ENCODE measurements at places on chromosomes 1 and 21. TPM values are rescaled to one million over a fixed set of nuclear protein-coding genes. Genes with fewer than 3 reads are reported as not detected.
A peak's percentile ranks its signal among the peaks of the same experiment; 100 is the strongest.

GRCh38 chr1:172533513-172534151 is 682 bp downstream of the SUCO start:
- peak; percentile 56 for DNase-seq

The ASTN1 gene
- 1.6 TPM for polyA plus RNA-seq

DNA sequence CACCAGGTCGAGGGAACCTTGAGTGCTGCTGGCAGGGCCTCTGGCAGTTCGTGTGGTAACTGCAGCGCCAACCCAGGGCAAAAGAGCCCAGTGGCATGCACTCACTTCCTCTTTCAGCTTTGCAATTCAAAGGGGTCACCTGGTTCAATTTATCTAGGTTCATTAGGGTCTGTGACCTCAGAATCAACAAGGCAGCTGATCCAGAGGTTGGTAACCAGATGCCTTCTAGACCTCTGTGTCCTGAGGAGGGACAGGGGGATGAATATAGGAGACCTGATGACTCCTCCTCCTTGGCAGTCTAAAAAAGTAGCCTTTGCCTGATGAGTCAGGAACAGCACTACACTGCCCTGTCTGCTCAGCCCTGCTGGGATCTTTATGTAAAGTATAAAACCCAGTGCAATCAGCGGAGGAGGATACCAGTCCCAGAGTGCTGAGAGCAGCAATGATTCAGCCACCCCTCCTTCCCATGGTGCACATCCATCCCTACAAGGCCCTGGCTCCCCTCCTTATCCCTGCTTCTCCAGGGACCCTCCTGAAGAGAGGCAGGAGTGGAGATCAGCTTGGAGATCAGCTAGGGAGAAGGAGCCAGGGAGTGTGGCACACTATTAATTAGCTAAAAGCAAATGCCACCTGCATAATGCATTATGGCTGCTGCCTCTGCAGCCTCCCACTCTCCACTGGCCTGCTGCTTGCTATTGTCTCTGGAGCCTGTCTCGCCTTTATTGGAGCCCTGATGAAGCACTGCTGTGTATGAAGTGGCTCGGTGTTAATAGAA is 11.2 kb upstream of the FMOD start:
- no peak for DNase-seq

GRCh38 chr1:30721812-30722537 is 1.4 kb downstream of the MATN1 start:
- no peak for DNase-seq

DNA sequence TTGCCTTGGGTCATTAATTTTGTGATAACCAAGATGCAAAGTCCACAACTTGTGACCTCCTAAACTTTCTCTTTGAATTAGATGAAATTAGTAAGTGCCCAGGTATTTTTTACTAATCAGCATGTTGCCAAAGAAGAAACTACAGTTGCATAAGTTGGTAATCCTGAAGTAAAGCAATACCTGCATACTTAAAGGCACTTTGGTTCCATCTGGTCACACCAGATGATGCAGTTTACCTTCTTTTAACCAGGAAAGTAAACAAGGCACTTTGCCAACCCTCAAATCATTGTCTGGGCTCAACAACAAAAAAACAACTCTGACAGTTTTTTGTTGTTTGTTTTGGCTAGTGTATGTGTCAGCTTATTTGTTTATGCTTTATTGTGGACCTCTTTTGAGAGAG is 55.5 kb upstream of the DYNLT5 start:
- DNase-seq: no peak

The ZNF683 gene
- not detected for polyA plus RNA-seq

GRCh38 chr21:41715649-41716281 is 51.1 kb downstream of the RIPK4 start:
- DNase-seq: no peak

The SLC45A3 gene
- 8.6 TPM for polyA plus RNA-seq

GRCh38 chr1:42358791-42359190 is 21.8 kb upstream of the RIMKLA start:
- no peak for DNase-seq

The RNU1-1 gene
- polyA plus RNA-seq: not detected

DNA sequence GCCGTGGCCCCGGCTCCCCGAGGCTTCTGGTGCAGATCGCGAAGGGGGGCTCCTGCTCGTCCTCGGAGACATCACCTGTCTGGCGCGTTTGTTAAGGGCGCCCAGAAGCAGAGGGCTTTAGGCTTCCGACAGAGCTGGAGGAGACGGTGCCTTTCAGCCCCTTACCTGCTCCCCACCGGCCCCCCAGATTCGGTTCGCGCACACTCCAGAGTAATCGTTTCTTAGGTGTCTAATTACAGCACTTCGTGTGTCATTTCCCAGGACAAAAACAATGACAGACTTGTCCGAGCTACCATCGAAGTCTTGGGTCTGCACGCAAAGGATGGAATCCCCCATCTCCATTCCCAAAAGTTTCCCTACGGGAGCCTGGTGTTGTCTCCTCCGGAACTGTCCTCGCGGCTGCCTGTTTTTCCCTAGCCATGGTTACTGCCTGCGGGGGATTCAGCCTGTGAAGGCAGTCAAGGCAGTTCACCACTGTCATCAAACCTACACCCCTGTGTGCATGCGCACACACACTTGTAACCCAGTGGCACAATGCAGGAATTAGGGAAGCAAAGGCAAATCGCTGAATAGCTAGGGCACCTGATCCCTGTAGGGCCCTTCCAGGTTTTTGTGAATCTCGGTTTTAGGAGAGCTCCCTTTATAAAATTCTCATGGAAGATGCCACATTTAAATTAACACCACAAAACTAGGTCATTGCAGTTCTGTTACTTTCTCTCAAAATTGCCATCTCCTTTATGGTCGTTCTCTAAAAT is 738 bp upstream of the CDC42BPA start:
- peak; percentile 56 for DNase-seq

GRCh38 chr1:64060611-64061302 is 142.7 kb upstream of the UBE2U start:
- DNase-seq: no peak

- DNase-seq: no peak
These were observed 856 bp downstream of the LHX9 start for GRCh38 chr1:197917805-197918651.

The CYP4B1 gene
- polyA plus RNA-seq: 1.9 TPM

GRCh38 chr1:7257225-7257624 is 472.0 kb downstream of the CAMTA1 start:
- no peak for DNase-seq

The SPATC1L gene
- 17.5 TPM for polyA plus RNA-seq

DNA sequence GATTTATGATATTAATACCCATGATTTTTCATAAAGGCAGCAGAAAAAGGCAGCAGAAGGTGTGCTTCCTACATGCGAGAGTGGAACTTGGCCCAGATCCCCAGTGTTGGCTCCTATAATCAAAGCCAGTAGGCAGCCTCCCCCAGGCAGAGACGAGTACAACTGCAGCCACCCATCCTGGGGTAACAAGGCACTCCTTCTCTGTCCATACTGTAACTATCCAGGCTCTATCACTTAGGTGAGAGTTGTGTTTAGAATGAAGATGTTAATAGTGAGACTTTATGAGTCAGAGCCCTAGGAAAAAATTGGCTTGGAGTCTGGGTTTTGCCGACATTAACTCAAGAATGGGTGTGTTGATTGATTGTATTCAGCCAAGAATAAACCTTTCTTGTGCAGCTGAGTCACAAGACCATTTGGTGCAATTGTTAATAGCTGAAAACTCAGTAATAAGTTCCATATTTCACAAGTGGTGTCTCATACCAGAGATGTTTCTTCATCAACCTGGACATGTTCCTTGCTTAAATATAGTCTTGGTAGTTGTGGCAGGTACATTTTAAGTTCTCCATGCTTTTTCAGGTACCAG is 322.3 kb downstream of the DUSP10 start:
- no peak for DNase-seq

The HAPLN2 gene
- 0.16 TPM for polyA plus RNA-seq

GRCh38 chr1:97163591-97164275 is 442.1 kb downstream of the PTBP2 start:
- DNase-seq: no peak

GRCh38 chr21:41783476-41784180 is 16.8 kb upstream of the RIPK4 start:
- no peak for DNase-seq

The ARHGEF10L gene
- 38.5 TPM for polyA plus RNA-seq

DNA sequence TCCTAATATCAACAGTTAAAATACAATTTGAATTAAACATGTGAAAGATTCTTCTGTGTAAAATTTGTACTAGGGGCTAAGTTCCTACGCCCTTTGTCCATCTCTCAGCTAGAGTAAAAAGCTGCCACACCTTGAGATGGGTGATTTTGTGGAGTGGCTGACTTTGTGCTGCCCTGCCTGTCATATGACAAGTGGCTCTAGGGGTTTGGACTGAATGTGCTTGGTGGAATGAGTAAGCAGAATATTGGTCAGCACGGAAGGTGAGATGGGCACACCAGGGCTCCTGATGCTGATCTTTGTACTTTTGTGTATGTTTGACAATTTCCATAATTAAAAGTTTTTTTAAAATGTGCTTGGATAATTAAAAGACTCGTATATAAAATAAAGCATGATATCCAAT is 133.6 kb upstream of the SLC45A1 start:
- DNase-seq: no peak

The GBP1 gene
- polyA plus RNA-seq: 13.0 TPM

The S100A8 gene
- polyA plus RNA-seq: 12.0 TPM

The ADAMTS4 gene
- 0.72 TPM for polyA plus RNA-seq

GRCh38 chr1:157154291-157154690 is 16.1 kb upstream of the ETV3 start:
- DNase-seq: no peak

The TRAF5 gene
- polyA plus RNA-seq: 23.8 TPM

DNA sequence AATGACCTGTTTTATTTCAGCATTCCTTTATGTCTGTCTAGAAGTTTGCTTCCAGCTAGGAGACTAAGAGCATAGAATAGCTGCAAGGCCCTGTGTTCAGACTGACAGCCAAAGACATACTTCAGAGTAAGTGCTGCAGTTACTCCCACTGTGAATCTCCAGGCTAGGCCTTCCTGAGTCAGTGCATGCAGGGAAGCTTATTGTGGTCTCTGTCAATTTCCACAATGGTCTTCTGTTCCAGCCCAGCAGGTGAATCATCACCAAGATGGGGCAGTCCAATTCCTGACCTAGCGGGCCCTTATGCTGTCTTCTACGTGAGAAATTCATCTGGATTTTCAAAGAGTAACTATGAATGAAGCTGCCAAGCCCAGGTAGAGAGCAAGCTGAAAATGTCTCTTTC is 146.3 kb upstream of the C8B start:
- DNase-seq: no peak

DNA sequence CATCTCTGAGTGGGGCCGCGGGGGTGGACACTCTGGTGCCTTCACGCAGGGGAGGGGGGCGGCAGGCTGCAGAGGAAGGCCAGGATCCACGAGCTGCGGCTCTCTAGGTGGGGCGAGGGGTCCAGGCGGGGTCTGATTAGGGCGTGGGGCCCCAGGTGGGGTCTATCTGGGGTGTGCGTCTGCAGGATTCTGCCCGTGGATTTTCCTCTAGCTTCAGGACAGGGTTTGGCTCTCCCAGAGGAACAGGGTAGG is 6.3 kb downstream of the JMJD4 start:
- DNase-seq: no peak

The RNF115 gene
- polyA plus RNA-seq: 14.2 TPM

The PTCH2 gene
- 8.0 TPM for polyA plus RNA-seq

The GREM2 gene
- 0.65 TPM for polyA plus RNA-seq

DNA sequence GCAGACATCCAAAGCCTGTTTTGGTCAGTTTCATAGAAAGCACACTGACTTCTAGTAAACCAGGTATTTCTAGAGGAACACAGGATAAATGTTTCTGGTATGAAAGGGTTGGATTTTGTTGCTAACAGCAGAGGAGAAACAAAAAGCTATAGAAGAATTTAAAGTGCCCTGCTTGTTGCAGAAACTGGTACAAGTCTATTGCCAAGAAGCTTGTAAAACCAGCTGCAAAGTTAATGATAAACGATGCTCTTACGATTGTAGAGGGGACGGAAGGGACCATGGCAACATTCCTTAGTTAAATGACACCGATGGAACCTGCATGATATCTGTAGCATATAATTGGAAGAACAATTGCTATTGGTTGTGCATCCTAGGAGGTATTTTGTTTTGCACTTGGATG is 40.1 kb downstream of the SLC35F3 start:
- DNase-seq: no peak

The TRIM58 gene
- polyA plus RNA-seq: 1.7 TPM

GRCh38 chr1:23403038-23403336 is 21.6 kb downstream of the TCEA3 start:
- no peak for DNase-seq

DNA sequence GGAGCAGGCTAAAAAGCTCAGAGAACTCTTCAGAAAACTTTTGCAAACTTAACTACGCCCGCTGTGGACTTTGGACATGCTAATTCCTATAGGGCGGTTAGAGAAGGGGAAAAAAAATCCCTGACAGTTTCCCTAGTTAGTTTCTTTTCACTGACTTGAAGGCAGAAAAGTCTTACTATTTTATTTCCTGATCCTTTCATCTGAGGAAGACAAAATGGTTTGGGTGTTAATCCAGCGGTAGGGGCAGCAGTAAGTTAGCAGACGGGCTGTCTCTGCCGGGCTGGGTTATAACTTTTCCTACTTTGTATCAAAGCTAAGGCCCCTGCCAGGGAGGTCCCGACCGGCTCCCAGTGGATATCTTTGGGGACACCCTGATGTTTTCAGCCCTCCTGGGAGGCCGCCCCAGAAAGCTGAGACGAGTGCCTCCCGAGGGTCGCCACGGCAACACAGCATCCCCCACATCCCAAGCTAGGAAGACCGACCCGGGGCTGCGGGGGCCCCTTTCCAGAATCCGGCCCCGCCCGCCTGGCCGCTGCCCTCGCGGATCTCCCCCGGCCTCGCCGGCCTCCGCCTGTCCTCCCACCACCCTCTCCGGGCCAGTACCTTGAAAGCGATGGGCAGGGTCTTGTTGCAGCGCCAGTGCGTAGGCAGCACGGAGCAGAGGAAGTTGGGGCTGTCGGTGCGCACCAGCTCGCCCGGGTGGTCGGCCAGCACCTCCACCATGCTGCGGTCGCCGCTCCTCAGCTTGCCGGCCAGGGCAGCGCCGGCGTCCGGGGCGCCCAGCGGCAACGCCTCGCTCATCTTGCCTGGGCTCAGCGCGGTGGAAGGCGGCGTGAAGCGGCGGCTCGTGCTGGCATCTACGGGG is 162.6 kb downstream of the RUNX1 start:
- no peak for DNase-seq

The S100A13 gene
- 176 TPM for polyA plus RNA-seq

DNA sequence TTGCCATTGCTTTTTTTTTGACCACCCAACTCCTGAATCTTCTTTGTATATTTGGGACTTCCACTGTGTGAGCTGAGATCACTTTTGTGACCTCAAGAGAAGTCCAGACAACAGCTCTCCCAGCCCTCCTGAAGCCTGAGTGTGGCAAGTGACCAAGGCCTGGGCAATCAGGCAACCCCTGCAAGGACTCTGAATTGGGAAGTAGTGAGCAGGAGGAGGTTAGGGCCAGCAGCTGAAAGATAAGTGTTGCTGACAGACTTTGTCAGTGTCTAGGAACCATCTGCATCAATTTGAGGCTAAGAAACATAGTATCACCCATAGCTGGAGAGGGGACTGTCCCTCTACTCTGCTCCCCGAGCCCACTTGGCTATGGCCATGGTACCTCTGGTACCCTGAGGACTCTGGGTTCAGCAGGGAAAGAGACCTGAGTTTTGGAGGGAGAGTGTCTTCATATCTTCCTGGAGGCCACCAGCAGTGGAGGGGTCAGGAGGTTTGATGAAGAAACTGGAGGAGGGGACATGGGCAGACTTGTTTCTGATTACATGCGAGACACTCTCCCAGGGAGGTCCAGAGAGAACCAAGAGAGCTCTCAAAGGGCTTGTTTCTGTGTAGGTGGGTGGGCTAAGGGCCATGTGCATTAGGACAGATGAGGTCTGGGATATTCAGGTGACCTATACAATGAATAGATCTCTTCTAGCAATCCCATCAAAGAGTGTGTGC is 147.0 kb upstream of the DNAH14 start:
- no peak for DNase-seq
